ENCODE measurements at places on chromosomes 6 and 20.
A peak's percentile ranks its signal among the peaks of the same experiment; 100 is the strongest.

GRCh38 chr6:145699462-145699861, 35.9 kb downstream of the EPM2A start:
- no peak for DNase-seq

- no peak for DNase-seq
Measured at GRCh38 chr6:13261464-13261994, 66.8 kb downstream of the TBC1D7 start.

DNA sequence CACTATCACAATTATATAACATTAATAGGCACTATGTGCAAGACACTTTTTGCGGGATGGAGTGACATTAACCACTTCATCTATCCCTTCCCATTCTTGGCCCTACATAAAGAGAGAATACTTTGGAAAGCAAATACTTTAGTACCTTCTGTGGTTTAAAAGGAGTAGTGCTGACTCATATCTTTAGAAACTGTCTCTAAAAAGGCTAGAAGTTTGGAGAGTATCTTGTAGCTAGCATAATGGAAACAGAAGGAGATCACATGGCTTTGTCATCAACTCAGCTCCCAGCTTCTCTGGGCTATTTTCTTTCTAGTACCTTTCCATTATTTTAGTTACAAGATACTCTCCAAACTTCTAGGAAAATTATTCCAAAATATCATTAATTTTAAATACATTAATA, 157.5 kb downstream of the ADGRG6 start:
- no peak for DNase-seq

DNA sequence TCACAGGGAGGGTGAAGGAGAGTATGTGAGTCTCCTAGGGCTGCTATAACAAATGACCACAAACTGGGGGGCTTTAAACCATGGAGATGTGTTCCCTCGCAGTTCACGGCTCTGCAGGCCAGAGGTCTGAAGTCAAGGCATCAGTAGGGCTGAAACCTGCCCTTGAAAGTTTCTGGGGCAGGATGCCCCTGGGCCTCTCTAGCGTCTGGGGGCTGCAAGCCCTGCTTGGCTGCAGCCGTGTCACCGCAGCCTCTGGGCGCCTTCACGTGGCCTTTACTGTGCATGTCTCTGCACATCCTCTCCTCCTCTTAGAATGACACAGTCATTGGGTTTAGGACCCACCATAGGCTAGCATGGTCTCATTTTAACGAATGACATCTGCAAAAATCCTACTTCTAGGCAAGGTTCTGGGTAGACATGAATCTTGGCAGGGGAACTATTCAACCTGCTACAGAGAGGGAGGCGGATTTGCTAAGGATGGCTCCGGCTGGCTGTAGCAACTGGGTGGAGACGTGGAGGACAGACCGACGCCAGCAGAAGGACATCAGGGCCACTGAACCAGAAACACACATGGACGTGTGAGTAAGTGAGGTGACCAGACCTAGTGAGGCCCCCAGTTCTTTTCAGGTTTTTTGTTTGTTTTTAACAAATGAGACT, 58.6 kb downstream of the PHACTR3 start:
- no peak for DNase-seq

DNA sequence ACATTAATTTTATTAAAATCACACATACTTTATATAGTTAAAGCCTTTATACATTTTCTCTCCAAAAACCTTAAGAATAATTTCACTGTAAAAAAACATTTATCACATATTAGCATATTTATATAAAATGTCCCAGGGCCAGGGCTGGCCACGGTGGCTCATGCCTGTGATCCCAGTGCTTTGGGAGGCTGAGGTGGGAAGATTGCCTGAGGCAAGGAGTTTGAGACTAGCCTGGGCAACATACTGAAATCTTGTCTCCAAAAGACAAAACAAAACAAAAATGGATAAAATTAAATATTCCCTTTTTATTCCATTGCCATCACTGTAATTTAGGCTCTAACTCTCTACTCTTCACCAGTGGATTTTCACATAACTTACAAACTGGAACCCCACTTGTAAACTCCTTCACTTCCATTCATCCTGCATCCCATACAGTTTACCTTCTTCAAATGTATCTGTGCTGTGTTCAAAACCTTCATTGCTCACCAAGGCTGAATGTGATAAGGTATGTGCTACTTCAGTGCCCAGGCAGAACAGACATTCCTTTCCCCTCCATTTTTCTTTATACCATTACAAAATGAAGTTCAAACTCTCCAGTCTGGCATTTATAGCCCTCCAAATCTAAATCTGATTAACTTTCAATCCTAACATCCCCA, 42.9 kb upstream of the PIM1 start:
- DNase-seq: no peak

DNA sequence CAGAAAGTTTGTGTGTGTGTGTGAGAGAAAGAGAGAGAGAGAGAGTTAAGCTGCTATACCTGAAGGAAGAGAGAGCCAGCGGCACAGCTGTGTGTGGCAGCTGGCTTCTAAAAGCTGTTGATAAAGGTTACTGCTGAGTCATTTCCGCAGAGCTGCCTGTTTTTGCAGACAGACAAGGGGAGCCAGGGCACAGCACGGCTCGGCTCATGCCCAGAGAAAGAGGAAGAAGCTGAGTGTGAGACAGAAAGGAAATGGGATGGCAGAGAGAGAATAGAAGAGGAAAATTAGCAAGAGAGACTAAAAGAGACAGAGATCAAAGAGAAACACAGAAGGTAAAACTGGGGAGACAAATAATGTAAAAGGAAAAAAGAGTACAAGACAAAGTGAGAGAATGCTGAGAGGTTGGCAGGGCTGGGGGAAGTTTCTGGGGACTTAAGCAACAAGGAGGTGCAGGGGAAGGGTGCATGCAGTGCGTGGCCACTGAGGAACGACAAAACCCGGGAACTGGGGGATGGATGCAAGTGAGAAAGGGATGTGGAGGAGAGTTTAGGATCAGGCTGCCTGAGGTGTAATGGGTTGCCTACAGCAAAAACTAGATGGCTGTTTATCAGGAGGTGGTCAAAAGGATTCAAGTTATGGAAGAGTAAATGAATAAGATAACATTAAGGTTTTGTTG, 22.7 kb downstream of the HLA-A start:
- peak; percentile 59 for DNase-seq

DNA sequence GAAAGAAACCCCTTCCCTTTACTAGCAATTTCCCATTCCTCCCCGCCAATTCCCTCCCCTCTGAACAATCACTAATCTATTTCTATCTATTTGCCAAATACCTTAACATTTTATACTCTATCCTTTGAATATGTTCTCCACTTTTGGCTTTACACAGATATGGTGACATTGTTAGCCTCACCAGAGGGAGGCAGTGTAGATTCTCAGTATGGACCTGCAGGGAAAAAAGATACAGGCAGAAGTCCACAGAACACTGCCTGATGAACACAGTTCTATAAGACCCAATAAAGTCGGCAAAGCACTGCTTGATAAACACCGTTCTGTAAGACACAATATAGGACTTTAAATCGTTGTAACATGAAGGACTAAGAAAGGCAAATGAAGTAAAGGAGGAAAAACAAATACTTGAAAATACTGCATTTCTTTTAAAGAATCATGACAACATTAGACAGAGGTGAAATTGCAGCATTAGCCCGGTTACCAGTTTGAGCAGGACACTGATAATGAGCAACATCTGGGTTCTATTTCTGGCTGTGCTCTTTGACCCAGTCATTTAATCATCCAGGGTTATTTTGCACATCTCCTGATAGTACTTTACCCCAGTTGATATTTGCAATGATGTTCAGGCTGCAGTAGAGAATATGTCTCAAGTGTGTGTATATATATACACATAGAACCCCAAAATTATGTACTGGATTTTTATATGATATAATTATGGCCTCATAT, 296.8 kb downstream of the UTRN start:
- DNase-seq: no peak

DNA sequence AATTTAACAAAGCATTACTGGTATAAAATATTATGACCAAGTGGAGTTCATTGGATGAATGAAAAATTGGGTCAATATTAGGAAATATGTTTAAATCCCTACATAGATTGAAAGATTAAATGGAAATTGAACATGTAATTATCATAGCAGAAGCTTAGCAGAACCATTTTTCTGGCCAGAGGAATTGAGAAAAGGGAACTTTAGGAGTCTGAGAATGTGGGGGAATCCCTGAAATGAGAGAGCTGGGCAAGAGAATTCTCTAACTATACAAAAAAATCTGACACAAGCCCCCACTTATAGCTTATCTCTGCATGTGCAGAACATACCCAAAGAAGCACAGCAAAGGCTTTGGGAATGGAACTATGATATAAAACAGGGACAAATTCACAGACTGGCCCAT, 67.4 kb upstream of the ARHGAP18 start:
- no peak for DNase-seq

GRCh38 chr6:33707771-33708170, 3.7 kb downstream of the UQCC2 start:
- DNase-seq: no peak

DNA sequence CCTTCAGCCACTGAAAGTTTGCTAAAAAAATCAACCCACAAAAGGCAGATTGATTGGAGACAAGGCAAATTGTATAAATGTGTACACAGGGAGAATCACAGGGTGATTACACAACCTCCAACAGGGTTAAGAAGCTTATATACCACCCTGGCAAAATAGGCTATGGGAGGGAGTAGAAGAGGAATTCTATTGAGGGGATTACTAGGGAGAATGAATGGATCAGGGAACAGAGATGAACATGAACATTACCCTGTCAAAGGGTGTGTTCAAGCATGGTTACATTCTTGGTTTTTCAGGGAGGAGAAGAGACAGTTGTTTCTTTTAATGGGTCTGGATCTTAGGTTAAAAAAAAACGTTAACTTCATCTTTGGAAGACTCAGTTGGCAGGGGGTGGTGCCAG, 5.1 kb upstream of the MRS2 start:
- no peak for DNase-seq

DNA sequence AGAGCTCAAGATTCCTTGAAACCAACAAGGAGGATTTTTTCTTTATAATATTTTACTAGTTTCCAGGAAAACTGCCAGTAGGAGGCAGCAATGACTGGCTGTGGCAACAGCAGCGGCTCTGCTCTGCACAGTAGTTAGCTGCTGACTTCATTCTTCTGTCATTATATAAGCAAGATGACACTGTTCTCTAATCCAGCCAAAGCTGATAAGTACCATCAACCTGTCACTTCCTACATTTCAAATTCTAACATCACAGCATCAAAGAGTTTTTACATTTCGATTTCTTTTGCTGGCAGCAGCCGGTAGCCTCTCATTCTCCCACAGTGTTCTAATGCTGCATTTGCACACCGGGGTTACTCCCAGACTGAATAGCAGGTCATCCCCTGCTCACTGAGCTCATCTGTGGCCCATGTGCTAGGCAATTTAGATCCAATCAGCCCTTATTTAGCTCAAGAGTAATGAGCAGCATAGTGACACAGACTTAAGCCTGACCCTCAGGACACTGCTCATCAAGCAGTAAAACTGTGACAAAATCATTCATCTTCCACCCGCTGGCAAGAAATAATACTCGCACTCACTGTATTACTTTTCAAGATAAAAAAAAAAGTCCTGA, 67.8 kb downstream of the MMS22L start:
- no peak for DNase-seq

DNA sequence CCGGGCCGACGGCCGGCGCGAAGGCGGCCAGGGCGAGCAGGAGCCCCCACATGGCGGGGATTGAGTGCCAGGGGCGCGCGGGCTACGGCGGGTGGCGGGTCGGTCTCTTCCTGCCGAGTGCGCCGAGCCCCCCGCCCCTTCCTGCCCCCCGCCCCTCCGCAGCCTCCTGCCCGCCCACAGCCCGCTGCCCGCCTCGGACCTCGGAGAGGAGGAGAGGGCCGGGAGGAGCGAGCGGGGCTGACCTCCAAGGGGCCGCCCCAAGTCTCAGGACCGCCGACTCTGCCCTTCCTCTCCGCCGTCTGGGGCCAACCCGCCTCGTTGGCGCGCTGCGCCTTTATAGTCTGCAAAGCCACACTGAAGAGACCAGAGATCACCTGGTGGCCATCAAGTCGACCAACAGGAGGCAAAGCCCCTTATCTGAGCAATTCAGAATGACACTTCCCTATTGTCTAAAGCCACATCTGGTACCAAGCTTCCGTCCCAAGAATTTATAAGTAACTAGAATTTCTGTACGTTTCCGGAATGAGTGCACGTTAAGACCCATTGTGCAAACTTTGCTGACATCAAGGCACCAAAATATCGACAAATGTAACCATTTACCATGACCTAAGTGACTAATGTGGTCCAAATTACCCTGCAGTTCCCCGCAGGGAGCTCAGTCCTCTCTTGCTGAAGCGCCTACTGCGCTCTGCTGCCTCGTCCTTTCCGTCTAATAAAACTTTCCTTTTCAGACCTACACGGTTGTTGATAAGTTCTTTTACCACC, at the start of gene CPXM1:
Gene CPXM1 (minus strand): TSS at position 107 of the 765 bp plus-strand sequence. CDS start 55 bp downstream, at position 52.
- peak; percentile 57 for DNase-seq

- no peak for DNase-seq
Measured at GRCh38 chr6:10659699-10660348, 34.6 kb downstream of the C6orf52 start.

DNA sequence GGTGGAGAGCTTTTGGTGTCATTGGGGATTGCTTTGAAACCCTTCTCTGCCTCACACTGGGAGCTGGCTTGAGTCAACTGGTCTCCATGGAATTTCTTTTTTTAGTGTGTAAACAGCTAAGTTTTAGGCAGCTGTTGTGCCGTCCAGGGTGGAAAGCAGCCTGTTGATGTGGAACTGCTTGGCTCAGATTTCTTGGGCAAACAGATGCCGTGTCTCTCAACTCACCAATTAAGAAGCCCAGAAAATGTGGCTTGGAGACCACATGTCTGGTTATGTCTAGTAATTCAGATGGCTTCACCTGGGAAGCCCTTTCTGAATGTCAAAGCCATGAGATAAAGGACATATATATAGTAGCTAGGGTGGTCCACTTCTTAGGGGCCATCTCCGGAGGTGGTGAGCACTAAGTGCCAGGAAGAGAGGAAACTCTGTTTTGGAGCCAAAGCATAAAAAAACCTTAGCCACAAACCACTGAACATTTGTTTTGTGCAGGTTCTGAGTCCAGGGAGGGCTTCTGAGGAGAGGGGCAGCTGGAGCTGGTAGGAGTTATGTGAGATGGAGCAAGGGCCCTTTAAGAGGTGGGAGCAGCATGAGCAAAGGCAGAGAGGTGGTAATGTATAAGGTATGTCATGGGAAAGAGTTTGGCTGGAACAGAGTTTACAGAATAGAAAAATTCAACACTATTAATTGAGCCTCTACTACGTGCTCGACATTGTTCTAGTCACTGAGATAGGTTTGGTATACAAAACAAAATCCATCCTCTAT, 31.2 kb downstream of the SRSF3 start:
- DNase-seq: no peak

GRCh38 chr6:91486200-91486599, 899.3 kb upstream of the MAP3K7 start:
- DNase-seq: no peak

- no peak for DNase-seq
Measured at GRCh38 chr6:11685481-11686093, 93.0 kb downstream of the ADTRP start.
